ENCODE measurements at places on chromosomes 13 and 19. TPM values are rescaled to one million over a fixed set of nuclear protein-coding genes. Genes with fewer than 3 reads are reported as not detected.

Gene SBSN
- not detected for total RNA-seq

Gene ZNF763
- total RNA-seq = 16.6 TPM

Gene ARHGAP33
- 21.6 TPM for total RNA-seq

Gene DOCK6
- 11.9 TPM for total RNA-seq

Gene IGSF23
- total RNA-seq = not detected

Gene MADCAM1
- total RNA-seq = 2.5 TPM

Gene SRRM5
- total RNA-seq = 0.64 TPM

Gene IGFL2
- not detected for total RNA-seq

Gene LAIR1
- total RNA-seq = 40.2 TPM

Gene S1PR4
- 129 TPM for total RNA-seq

Gene METTL21C
- not detected for total RNA-seq

Gene BRME1
- total RNA-seq = 1.7 TPM

Gene ZNF221
- 7.0 TPM for total RNA-seq

Gene FXYD3
- not detected for total RNA-seq

Gene CEACAM16
- total RNA-seq = not detected

Gene FUZ
- total RNA-seq = 31.5 TPM

- DNase-seq = no peak
These were observed 5.4 kb upstream of the VSIG10L start for GRCh38 chr19:51347209-51347928.

GRCh38 chr13:21800837-21801616, 130.2 kb downstream of the FGF9 start:
- DNase-seq = no peak

GRCh38 chr13:43232873-43233265, 209.5 kb downstream of the DNAJC15 start:
- DNase-seq = no peak

GRCh38 chr19:58498316-58499020, 13.3 kb downstream of the SLC27A5 start:
- no peak for DNase-seq

DNA sequence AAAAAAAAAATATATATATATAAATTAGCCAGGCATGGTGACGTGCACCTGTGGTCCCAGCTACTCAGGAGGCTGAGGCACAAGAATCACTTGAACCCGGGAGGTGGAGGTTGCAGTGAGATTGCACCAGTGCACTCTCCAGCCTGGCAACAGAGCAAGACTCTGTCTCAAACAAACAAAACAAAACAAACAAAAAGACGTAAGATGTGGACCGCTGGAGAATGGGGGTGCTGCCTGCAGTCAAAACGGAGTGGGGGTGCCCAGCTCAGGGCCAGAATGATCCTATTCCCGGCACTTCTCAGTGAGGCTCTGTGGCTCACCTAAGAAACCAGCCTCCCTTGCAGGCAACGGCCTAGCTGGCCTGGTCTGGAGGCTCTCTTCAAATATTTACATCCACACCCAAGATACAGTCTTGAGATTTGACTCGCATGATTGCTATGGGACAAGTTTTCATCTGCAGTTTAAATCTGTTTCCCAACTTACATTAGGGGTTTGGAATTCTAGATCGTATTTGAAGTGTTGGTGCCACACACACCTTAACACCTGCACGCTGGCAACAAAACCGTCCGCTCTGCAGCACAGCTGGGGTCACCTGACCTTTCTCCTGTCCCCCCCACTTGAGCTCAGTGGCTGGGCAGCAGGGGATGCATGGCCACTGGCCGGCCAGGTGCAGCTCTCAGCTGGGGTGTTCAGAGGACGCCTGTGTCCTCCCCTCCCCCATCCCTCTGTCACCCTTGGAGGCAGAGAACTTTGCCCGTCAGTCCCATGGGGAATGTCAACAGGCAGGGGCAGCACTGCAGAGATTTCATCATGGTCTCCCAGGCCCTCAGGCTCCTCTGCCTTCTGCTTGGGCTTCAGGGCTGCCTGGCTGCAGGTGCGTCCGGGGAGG, at the start of gene F7:
Gene F7 (plus strand): TSS at position 760 of the 889 bp plus-strand sequence. CDS start 51 bp downstream, at position 811.
- DNase-seq = no peak

GRCh38 chr13:114142137-114142550, 9.7 kb upstream of the RASA3 start:
- DNase-seq = peak; percentile 36

DNA sequence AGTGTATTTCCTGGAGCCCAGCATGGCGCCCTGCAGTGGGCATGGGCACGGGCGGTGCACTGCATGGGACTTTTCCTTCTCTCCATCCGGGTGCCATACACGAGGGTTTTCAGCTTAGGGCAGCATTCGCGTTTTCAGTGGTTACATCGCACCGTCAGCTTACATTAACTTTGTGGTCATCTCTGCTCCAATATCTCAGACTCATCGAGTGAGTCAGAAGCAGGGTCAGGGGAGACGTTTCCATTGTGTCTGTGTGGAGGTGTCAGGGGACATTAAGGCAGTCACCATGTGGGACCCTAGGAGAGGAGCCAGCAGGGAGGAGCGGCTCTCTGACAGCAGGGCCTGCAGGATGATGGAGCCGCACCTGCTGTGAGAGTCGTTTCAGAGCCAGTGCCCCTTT, 541.0 kb downstream of the FGF9 start:
- no peak for DNase-seq

DNA sequence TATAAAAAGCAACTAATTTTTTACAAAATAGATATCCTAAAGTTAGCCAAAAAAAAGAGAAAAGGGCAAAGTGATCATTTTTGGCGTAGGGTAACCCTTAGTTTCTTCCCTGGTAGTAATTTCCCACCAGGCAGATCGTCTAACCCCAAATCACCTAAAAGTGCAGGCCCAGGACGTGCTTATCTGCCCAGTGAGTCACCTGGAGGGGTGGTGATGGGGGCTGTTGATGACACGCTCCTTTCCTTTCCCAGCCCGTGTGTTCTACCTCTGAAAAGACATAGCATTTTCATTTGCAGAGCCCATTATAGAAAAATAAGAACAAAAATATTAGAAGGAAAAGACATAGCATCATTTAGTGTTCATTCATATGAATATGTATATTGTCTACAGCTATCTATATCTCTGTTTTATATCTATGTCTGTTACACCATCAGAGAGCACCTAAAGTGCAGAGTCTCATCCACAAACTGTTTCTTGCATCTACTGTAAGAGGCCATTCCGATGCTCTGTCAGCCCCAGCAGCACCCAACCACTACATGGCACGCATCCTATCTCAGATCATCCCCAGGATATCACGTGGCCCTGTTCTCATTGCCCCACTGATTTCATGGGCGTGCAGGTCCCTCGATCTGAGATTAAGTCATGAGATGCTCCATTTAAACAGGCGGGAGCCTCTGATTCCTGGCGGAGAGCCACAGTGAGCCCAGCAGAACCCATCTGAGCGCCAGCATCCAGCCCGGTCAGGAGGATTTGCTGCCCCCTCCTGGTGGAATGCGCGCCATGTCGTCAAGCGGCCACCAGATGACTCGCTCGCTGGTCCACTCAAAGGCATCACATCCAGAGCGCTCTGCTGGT, 8.5 kb upstream of the LILRB3 start:
- peak; percentile 88 for DNase-seq

- no peak for DNase-seq
These were observed 125.0 kb downstream of the STK24 start for GRCh38 chr13:98451676-98452470.

GRCh38 chr13:99873832-99874430, 97.6 kb downstream of the ZIC5 start:
- no peak for DNase-seq

GRCh38 chr13:36163809-36164308, 32.7 kb upstream of the DCLK1 start:
- no peak for DNase-seq

DNA sequence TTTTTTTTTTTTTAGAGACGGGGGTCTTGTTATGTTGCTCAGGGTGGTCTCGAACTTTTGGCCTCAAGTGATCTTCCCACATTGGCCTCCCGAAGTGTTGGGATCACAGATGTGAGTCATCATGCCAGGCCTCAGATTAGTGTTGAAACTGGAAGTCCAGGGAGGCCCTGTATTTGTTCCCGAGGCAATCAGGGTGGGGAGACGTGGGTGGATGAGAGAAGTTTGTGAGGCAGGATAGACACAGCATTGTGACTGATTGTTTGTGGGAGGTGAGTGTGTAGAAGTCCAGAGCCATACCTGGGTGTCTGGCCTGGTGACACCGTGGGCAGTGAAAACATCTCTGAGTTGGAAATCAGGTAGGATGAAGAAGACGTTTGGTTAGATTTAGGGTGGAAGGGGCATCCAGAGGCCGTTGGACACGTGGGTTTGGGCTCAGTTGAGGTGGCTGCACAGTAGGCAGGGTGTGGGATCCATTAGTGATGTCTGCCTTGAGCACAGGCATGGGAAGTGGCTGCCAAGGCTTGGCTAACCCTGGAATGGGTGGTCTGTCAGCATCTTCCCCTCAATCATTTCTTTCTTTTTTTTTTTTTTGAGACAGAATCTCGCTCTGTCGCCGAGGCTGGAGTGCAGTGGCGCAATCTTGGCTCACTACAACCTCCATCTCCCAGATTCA, 12.4 kb downstream of the RTN2 start:
- DNase-seq = peak; percentile 30

DNA sequence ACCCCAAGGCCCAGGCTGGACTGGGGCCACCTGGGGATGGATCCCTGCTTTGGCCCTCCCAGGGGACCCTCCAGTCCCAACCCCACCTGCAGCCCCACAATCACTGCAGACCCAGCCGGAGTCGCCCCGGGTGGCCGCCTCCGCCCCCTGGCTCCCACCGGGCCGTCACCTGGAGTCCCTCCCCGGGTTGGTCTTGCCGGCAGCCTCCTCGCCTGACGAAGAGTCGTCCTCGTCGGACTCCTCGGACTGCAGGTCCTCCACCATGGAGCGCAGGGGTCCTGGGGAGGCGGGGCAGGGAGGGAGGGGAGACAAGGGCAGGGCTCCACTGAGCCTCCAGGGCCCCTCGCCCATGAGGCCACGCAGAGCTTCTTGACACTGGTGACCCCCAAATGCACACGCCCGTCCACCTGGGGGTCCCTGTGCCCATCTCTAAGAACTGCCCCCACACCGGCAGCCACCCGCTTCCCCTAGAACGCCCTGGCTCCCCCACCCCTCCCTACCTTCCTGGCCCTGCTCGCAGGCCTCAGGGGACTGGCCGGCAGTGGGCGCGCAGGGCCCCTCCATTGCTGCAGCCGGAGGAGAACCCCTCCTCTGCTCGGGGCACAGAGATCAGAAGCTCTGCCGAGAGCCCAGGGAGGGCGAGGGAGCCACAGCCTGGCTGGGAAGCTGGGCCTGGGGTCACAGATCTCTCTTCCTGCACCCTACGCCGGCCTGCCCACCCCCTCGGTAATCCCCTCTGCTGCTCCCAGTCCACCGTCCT, 63.4 kb downstream of the MLLT1 start:
- no peak for DNase-seq

DNA sequence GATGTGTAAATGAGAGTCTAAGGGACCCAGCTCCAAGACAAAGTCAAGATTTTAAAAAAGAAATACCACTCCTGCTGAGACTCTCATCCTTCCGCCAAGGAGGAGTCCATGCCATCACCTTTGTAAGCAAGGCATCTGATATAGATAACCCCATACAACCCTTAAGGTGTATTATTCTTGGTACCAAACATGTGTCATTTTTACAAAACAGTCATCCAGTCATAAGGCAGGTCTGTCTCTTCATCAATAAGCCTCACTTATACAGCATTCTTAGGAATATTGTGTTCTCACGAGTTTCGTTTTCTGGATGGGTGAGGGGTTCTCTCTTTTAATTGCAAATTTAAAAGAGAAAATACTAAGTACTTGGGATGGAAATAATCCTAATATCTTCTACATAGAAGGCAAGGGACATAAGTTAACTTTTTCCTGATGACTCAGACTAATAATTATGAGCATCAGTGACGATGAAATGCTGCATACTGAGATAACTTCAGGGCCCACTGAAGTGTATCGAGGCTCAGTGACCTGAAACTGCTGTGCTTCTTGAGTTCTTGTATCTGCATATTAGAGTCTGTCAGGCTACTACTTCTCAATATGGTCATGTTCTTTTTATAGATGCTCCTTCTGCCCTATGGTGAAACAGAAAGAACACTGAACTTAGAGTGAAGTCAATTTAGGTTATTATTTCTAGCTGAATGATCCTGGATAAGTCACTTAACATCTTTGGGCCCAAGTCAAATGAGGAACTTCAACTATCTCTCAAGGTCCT, 166.6 kb downstream of the KLF12 start:
- DNase-seq = peak; percentile 80

DNA sequence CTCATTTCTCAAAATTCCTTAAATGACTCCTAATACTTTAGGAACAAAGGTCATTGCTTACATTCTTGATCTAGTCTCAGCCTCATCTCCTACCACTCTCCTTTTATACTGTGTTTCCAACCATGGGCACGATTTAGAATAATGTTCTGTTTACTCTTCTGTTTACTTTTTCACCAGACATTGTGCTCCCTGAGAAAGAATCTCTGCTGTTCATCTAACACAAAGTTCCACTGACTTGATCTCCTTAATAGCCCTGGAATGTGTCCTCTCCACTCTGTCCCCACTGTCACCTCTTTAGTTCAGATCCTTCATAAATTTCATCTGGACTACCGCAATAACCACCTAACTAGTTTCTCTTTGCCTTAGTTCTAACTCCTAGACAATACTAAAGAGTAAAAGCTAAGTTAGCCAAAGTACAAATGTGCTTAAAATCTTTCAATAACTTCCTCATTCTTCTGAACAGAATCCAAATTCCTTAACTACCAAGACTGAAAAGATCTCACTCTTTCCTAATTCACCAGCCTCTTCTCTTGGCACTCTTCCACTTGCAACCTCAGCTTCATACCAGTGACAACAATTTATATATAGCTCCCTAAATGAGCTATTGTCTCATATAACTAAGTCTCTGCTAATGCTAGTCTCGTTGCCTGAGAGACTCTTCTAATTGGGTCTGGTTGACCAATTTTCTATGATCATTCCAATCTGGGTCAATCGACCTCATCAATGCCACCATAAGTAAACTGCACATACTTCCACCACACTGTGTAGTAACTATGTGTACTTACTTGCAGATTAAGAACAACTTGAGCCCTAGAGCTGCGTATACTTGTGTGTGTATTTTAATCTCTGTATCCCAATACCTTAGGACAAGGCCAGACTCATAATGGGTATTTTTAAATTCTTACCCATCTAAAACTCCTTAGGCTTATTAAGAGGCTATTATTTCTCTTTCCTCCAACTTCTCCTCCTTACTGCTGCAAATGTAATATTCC, 179.9 kb downstream of the VWA8 start:
- DNase-seq = no peak

DNA sequence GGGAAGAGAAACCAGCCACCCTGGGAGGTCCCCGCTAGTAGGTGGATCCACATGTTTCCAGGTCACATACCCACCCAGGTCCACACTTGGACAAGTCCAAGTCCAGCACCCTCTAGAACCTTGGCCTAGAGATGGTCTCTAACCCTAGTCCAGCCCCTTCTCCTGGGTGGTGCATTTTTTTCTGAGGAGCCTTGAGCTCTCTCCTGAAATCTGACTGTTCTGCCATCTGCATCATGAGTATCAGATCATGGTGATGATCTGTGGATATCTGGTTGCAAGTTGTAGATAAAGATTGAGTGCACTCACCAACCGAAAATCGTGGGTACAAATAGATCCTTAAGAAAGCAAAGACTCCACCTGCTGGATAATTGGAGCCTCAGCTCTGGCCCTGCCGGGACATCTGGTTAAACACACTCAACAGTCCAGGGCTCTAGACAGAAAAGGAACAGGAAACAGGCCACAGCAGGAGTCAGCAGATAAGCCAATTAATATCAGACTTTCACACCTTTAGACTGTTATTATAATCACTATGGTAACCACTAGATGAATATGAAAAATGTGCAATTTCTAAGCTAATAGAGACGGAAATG, 41.1 kb downstream of the GPR12 start:
- no peak for DNase-seq
